Ammon's horn (tissue), 1 donor: ENCODE measurements at places on chromosomes 11 and 22.
A peak's percentile ranks its signal among the peaks of the same experiment; 100 is the strongest.

DNA sequence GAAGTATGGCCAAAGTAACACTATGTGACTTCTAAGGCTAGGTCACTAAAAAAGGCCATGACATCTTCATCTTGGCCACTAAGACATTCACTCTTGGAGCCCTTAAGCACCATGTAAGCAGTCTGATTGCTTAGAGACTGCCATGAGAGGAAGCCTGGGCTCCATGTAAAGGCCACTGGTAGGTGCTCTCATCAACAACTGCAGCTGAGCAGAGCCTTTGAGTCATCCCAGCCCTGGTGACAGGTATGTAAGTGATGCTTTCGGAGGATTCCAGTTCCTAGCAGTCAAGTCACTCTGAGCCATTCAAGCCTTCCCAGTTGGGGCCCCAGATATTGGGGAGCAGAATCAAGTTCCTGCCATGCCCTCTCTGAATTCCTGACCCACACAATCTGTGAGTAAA is 26.2 kb downstream of the GAB2 start:
- no peak for DNase-seq

- no peak for DNase-seq
Measured at GRCh38 chr22:38454353-38455075, 485 bp downstream of the KCNJ4 start.

DNA sequence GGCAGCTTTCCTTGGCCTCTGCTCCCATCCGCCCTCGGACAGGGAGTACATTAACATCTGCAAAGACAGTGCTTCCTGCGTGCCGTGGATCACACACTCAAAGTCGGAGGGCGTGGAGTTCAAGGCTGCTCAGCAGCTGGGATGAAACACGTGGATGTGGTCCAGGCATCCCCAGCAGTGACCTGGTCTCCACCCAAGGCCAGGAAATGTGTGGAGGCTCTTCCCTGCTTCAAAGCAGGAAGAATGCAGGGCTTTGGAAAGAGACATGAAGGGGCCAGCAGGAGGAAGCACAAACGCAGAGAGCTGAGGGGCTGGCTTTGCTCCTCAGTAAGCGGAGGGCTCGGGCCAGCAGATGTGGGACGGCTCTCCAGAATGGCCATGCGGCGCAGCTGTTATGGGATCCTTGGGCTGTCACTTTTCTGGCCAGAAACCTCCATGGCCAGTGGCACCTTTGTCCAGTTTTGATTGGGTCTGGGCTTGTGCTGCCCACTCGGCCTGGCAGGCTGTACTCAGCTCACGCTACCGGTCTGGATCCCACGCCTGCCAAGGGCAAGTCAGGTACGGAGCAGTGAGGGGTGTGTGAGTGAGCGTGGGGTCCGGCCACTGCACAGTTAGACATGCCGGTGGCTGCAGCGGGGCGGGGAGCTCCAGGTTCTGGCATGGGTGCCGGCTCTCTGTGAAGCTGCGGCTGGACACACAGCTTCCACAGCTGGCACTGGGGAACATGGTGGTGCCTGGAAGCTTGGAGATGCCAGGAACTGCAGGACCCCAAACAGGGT is 438.0 kb downstream of the TBC1D22A start:
- no peak for DNase-seq

GRCh38 chr11:93935826-93936225 is 85.3 kb upstream of the HEPHL1 start:
- DNase-seq = no peak

DNA sequence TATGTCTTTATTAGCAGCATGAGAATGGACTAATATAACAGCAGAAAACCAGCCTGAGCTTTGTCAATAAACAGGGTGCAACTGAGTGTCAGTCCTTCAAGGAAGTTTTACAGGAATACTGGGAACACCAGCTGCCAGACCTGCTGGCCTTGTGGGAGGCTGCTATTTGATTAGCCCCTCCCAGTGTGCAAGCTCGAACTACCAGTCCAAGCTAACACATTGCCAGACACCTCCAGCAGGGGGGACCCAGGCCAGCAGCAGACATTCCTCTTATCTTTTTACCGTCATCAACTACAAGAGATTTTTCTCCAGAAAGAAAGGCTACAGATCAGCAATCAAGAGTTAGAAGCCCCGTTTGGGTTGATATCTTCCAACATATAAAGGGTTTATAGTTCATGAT is 942.8 kb upstream of the TENM4 start:
- DNase-seq = no peak

- DNase-seq = no peak
Measured at GRCh38 chr11:118883368-118884071, at the start of gene CXCR5. Gene CXCR5, plus strand, starts transcription at chr11:118883892. Its CDS starts 50 bp downstream, at chr11:118883942.

- DNase-seq = no peak
Measured at GRCh38 chr11:110379261-110379660, 50.5 kb upstream of the FDX1 start.

GRCh38 chr11:76744186-76745043 is 38.7 kb upstream of the TSKU start:
- DNase-seq = peak; percentile 40
